ENCODE measurements at places on chromosomes 7 and 10.

GRCh38 chr7:117411539-117411938 lies 15.8 kb downstream of the ASZ1 start:
- DNase-seq = no peak

DNA sequence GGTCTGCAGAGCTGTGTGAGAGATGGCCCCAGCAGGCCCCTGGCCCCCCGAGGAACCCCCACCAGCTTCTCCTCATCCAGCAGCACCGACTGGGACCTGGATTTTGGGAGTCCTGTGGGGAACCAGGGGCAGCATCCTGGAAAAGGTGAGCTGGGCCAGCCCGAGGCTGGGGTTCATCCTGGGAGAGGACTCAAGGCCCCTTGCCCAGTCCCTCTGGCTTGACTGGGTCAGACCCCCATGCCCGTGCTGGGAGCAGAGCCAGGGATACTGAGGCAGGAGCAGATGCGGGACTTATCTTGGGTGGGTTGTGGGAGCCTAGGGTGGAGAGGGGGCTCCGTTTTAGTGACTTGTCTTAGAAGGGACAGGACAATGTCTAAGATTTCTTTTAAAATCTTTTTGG lies 47.5 kb downstream of the ZNF467 start:
- no peak for DNase-seq

- no peak for DNase-seq
Measured at GRCh38 chr10:72611783-72612182, 14.1 kb downstream of the MICU1 start.

DNA sequence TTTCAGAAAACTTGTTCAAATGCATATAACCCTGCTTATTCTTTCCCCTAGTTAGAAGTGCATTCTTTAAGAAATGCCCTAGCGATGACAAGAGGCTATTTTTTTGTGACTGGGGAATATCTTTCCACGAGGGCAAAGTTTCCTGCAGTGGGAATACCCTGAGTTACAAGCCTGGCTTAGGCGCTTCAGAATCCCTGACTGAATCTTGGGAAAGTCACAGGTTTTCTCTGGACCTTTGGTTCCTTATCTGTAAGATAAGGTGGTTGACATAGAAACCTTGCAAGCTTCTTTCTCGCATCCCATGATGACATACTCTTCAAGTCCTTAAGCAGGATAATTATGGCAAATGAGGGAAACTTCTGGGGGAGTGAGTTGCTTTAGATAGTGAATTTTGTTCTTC lies 80.5 kb upstream of the FZD8 start:
- DNase-seq = no peak

- peak; percentile 67 for DNase-seq
Measured at GRCh38 chr7:24573554-24574338, 494 bp downstream of the PALS2 start.

Data from mesothelial cell of epicardium (in vitro differentiated cells).